Epithelial cell of prostate (primary cell): ENCODE measurements at places on chromosomes 4 and X.

- DNase-seq: no peak
These were observed 57.8 kb downstream of the GPRIN3 start for GRCh38 chr4:89249716-89250361.

GRCh38 chr4:86909546-86910295, 17.5 kb upstream of the C4orf36 start:
- DNase-seq: no peak

GRCh38 chr4:40681600-40681999, 51.9 kb upstream of the RBM47 start:
- no peak for DNase-seq

DNA sequence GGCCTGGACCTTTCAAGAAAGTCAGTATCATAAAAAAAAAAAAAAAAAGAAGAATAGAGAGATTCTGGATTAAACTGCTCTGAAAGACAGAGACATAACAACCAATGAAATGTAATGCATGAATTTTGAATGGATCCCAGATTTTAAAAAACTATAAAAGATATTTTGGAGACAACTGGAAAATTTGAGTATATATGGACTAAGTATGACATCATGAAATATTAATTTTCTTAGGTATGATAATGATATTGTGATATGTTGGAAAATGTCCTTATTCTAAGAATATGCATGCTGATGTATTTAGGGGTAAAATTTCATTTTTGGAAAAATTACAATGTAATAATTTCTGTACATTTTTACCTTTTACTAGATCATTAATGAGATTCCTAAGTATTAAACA, 52.6 kb downstream of the TBC1D19 start:
- no peak for DNase-seq

GRCh38 chr4:101419336-101420135, 72.2 kb upstream of the PPP3CA start:
- no peak for DNase-seq
